ENCODE measurements at places on chromosomes 2 and 18.

DNA sequence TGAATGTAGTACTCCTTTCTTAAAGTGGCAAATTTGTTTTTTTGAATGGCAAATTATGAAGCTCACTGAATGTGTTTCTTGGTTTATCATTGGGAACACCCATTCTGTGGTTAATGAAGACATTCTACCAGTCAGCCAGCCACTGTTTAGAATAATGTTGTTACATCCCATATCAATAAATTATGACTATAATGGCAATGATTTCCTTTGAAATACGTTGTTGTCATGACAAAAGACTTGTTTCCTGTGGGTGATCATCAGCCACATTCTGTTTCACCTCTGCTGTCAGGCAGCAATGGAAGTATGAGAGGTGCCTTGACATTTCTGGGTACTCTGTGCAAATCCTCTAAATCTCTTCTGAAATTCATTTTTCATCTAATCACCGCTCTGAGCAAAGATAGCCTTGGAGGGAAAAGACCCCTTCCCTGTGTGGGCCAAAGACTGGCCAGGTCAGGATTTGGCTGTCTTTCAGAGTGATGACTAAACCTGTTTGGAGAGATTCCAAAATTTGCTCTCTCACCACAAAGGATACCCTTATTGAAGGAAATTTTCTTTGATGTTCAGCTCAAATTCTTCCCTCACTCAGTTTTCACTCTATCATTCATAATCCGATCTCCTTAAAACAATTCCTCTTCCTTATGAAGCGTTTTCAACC, 869.2 kb downstream of the BCL11A start:
- no peaks in the 10 kb centered on the region for H3K4me1 ChIP-seq
- no peak overlapping the region for H3K27ac ChIP-seq
- H3K4me3 ChIP-seq: no peak overlapping the region
- H3K36me3 ChIP-seq: no peaks in the 10 kb centered on the region

GRCh38 chr2:10297959-10298531, 4.7 kb upstream of the HPCAL1 start:
- peak; percentile 62 for DNase-seq
- peaks cover 14% of the 10 kb centered on the region for H3K4me1 ChIP-seq
- H3K36me3 ChIP-seq: no peaks in the 10 kb centered on the region
- H3K4me3 ChIP-seq: no peak overlapping the region
- H3K27me3 ChIP-seq: peaks cover 2% of the 10 kb centered on the region

DNA sequence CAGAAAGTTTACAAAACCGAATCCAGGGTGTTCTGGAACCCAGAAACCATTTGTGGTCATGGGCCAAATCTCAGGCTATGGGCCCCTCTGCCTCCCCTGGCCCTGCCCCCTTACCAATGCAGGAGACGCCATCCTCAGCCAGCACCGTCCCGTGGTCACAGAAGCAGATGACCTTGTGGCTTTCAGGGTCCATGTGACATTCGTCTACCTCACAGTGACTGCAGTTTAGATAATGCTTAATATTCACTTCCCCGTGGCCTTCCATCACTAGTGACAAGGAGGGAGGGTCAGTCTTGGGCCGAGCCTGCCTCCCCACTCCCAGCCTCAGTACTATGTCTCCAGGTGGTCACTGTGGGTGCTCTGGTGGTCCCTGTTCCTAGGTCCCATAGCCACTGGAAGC, 111.6 kb downstream of the CLIP4 start:
- H3K27me3 ChIP-seq: peaks cover 17% of the 10 kb centered on the region
- no peak overlapping the region for H3K4me3 ChIP-seq
- no peak overlapping the region for H3K27ac ChIP-seq
- peaks cover 12% of the 10 kb centered on the region for H3K4me1 ChIP-seq

DNA sequence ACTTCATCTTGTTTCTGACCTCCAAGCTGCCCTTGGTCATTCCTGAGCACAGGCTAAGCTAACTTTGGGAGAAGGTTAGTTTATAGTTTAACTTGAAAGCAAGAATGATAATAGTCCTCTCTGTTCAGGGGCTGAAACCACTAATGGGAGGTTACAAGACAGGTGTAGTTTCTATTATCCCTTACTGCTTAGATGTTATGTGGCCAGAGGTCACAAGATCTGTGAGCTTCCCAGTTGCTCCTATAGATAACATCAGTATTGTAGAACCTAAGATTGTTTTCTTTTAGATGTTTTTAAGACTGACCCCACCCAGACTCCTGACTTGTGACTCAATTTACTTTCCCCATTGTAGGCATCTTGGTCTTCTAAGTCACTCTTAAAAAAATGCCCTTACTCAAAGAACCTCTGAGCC, 94.8 kb upstream of the LPIN2 start:
- H3K36me3 ChIP-seq: peaks cover 3% of the 10 kb centered on the region
- H3K4me3 ChIP-seq: no peak overlapping the region

- DNase-seq: no peak
- H3K4me1 ChIP-seq: peaks cover 2% of the 10 kb centered on the region
- H3K27me3 ChIP-seq: no peaks in the 10 kb centered on the region
- H3K4me3 ChIP-seq: no peak overlapping the region
Observed at GRCh38 chr2:235333076-235333475, 160.8 kb upstream of the AGAP1 start.

- no peaks in the 10 kb centered on the region for H3K27me3 ChIP-seq
- H3K4me1 ChIP-seq: no peaks in the 10 kb centered on the region
- peaks cover 41% of the 10 kb centered on the region for H3K36me3 ChIP-seq
- no peak overlapping the region for H3K27ac ChIP-seq
Observed at GRCh38 chr2:232809349-232810124, 33.2 kb upstream of the KCNJ13 start.

GRCh38 chr18:58100154-58100553, 56.1 kb downstream of the NEDD4L start:
- H3K4me1 ChIP-seq: no peaks in the 10 kb centered on the region
- no peak overlapping the region for H3K27ac ChIP-seq
- DNase-seq: no peak
- H3K27me3 ChIP-seq: no peaks in the 10 kb centered on the region
- no peak overlapping the region for H3K4me3 ChIP-seq
- H3K36me3 ChIP-seq: no peaks in the 10 kb centered on the region

GRCh38 chr2:217989221-217989948, 13.4 kb downstream of the TNS1 start:
- peaks cover 32% of the 10 kb centered on the region for H3K36me3 ChIP-seq
- H3K27ac ChIP-seq: no peak overlapping the region
- H3K4me3 ChIP-seq: no peak overlapping the region
- no peaks in the 10 kb centered on the region for H3K27me3 ChIP-seq
- DNase-seq: no peak

- H3K4me1 ChIP-seq: peaks cover 9% of the 10 kb centered on the region
- H3K27me3 ChIP-seq: no peaks in the 10 kb centered on the region
- no peak overlapping the region for H3K27ac ChIP-seq
Observed at GRCh38 chr2:172558372-172558771, 2.5 kb downstream of the PDK1 start.

GRCh38 chr2:218378053-218378452, 4.0 kb upstream of the SLC11A1 start:
- no peak overlapping the region for H3K27ac ChIP-seq
- peaks cover 2% of the 10 kb centered on the region for H3K27me3 ChIP-seq
- no peak for DNase-seq

DNA sequence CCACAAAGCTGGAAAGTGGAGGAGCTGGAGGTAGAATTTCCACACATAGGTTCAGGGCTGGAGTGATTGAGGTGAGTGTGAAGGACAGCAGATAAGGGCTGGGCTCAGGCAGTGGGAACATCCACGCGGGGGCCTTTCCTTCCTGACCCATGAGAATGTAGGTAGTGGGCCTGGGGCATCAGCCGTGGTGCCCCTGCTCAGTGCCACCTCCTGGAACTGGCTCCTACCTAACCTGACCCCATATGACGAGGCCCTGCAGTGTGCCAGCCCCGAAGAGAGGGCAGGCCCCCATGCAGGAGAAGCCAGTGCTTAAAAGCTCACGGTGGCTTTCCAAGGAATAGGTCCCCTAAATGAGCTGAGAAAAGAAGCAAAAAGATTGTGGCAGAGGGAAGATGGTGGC, 66.2 kb downstream of the HS6ST1 start:
- no peak for DNase-seq
- no peaks in the 10 kb centered on the region for H3K36me3 ChIP-seq
- no peaks in the 10 kb centered on the region for H3K27me3 ChIP-seq
- no peak overlapping the region for H3K27ac ChIP-seq

DNA sequence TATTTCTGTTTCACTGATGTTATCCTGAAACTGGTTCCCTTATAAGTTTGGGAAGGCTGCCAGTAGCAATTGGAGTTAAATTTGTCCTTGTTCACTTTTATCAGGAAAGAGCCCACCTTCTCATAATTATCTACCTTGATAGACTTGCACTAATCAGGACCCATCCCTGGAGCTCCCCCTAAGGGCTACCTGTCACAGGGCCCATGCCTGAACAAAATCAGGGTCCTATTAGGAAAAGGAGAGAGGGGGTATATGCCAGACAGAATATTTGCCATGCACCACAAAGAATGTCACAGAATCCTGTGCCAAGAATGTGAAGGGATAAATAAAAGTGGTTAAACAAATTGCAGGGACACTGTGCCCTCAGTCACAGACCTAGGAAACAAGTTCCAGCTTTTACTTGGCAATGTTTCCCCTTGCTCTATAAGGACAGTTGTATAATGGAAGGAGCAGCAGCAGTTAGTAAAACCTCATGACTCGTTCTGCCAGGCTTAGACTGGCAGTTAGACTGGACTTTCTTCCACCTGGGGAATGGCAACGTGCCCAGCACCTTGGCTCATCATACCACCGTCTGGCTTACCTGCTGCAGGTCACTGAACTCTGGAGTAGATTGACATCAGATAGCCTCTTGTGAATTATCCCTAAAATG, 32.3 kb upstream of the VWC2L start:
- no peak overlapping the region for H3K27ac ChIP-seq
- DNase-seq: peak; percentile 11

All from muscle of leg (tissue), 16 donors.